ENCODE measurements at places on chromosomes 6 and 20. TPM values are rescaled to one million over a fixed set of nuclear protein-coding genes. Genes with fewer than 3 reads are reported as not detected.

The B3GAT2 gene
- 0.28 TPM for total RNA-seq

The SIRPD gene
- total RNA-seq: 0.66 TPM

The PLN gene
- 294 TPM for total RNA-seq

DNA sequence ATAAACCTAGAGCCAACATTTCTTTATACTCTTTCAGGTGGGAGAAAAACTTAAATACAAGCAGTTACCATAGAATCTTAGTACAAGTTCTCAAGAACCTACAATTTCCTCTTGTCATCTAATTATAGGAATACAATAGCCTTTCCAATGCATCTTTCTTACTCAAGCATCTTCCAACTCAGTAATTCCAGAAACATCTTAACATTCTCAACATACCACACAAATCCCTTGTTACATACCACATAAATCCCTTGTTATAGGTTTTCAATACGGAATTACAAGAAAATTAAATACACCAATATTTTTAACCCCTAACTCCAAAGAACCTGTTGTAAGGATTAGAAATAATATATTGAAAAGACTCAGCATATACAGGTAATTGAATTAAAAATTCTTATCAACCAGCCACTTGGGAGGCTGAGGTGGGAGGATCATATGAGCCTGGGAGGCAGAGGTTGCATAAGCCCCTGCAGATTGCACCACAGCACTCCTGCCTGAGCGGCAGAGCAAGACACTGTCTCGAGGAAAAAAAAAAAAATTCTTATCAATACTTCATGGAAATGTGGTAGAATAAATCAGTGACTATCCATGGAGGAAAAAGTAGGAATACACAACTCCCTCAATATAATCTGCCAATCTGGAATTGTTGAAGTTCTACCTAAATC lies 127.5 kb upstream of the CCDC28A start:
- H3K36me3 ChIP-seq: no peaks in the 10 kb centered on the region
- H3K27me3 ChIP-seq: no peaks in the 10 kb centered on the region
- no peak overlapping the region for H3K4me3 ChIP-seq

DNA sequence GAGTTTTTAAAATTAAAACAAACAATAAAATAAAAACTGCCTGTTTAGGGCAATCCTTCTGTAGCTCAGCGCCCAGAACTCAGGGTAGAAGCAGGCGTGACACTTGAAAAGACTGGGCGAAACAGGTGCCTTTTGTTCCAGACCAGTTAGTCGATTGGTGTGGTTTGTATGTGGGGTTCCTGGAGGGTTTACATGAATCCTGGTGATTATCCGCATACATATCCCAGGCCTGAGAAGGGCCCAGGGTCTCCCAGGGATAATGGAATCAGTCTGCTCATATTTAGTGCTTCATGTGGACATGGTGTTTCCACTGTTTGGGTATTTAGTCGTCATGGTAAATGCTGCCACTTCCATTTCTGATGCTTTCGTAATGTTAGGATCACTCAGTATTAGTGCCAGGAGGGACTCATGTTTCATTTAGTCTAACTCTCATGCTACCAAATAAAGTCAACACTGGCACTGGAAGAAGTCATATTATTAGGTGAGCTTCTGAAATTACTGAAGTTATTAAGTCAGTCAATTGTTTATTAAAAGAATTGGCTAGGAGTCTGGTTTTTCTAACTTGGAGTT lies 116.5 kb downstream of the SAMD5 start:
- H3K4me3 ChIP-seq: no peak overlapping the region
- no peaks in the 10 kb centered on the region for H3K27me3 ChIP-seq
- DNase-seq: no peak
- no peaks in the 10 kb centered on the region for H3K36me3 ChIP-seq
- H3K27ac ChIP-seq: no peak overlapping the region

GRCh38 chr6:40349123-40349900 lies 237.9 kb downstream of the LRFN2 start:
- peaks cover 5% of the 10 kb centered on the region for H3K4me1 ChIP-seq
- H3K4me3 ChIP-seq: no peak overlapping the region
- H3K36me3 ChIP-seq: no peaks in the 10 kb centered on the region
- peaks cover 5% of the 10 kb centered on the region for H3K27me3 ChIP-seq

DNA sequence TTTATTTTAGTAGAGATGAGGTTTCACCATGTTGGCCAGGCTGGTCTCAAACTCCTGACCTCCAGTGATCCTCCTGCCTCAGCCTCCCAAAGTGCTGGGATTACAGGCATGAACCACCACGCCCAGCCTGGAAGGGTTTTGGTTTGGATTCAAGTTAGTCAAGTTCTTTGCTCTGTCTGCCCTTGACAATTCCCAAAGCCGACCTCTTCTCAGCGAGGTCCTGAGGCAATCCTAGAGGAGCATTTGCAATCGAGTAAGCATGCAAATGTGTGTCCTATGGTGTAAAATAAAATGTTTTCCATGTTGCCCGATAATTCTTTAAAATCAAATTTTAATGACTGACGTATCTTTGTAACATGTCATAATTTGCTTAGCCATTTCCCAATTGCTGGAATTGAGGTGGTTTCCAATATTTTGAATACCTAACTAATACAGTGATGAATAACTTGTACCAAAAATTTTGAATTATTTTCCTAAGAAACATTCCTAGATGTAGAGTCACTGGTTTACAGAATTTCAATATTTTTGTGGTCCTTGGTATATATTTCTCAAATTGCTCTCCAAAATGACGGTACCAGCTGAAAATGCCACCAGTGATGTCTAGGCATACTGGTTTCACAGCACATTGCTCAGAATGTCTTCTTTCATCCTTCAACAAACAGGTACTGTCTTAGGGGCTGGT lies 38.7 kb downstream of the GTF2H5 start:
- no peaks in the 10 kb centered on the region for H3K36me3 ChIP-seq
- no peak for DNase-seq
- no peak overlapping the region for H3K27ac ChIP-seq

GRCh38 chr20:41135187-41135887 lies 2.0 kb upstream of the PLCG1 start:
- DNase-seq: no peak
- no peaks in the 10 kb centered on the region for H3K27me3 ChIP-seq
- no peaks in the 10 kb centered on the region for H3K36me3 ChIP-seq
- H3K27ac ChIP-seq: no peak overlapping the region

DNA sequence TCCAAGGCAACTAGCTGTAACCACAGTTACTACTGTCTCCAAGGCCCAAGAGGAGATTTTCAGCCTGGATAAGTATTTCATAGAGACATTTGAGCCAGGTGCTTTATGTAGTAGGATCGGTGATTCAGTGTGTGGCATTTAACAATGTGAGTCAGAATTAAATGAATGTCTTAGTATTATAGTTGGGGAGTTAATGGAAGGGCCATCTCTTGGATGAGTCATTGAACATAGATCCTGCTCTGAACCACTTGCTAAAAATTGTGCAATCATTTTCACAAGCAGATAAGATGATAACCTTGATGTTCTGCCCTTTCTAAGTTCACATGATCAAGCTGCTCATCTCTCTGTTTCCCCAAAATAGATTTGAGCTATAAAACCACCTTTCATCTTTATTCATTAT lies 668.9 kb upstream of the CITED2 start:
- no peak overlapping the region for H3K27ac ChIP-seq
- DNase-seq: no peak
- H3K4me3 ChIP-seq: no peak overlapping the region

DNA sequence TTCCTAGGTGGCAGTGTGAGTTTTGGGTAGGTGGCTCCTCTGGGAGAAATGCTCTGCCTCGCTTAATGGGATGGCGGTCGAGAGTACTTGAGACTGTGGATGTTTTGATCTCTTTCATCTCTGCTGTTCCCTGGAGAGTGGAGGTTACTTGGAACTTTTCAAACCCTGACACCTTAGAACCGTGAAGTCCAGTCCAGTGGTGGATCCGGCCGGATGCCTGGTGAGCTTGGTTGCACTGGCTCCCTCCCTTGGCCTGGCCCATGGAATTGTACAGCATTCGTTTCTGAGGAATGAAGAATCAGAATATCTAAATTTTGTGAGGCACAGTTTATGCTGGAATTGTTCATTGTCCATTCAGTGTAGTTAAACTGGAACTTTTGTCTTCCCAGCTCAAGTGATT lies 51.0 kb downstream of the CSE1L start:
- H3K27ac ChIP-seq: no peak overlapping the region
- H3K27me3 ChIP-seq: no peaks in the 10 kb centered on the region
- DNase-seq: no peak

DNA sequence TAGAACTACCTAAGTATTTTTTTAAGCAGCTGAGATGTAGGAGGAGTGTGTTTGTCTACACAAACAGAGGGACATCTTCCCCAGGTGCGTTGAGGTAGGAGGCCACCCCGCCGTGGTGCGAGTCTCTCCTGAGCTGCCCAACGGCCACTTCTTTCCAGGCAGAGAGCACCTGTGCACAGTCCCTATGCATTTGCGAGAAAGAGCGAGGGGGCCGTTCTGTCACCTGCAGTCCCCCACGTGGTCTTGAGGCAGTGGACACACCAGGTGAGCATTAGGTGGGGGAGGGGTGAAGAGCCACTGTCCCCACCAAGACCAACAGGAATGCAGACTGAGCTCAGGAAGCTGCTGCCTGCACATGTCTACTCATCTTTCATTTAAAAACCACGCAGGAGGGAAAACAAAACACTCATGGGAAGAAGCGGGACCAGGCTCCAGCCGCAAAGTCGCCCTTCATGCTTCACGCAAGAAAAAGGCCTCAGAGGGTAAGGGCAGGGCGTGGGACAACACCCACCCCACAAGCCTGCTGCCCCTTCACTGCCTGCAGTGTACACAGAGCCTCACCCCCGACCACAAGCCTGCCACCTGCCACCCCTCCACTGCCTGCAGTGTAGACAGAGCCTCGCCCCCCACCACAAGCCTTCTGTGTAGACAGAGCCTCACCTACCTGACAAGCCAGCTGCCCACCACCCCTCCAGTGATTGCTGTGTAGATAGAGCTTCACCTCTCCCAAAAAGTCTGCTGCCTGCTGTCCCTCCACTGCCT lies 142.0 kb downstream of the DLL1 start:
- H3K36me3 ChIP-seq: no peaks in the 10 kb centered on the region
- no peak overlapping the region for H3K4me3 ChIP-seq
- peak; percentile 55 for DNase-seq
- H3K27ac ChIP-seq: no peak overlapping the region
- no peaks in the 10 kb centered on the region for H3K27me3 ChIP-seq

GRCh38 chr6:35569011-35569461 lies 56.3 kb upstream of the TULP1 start:
- no peaks in the 10 kb centered on the region for H3K27me3 ChIP-seq
- H3K36me3 ChIP-seq: no peaks in the 10 kb centered on the region
- no peak overlapping the region for H3K27ac ChIP-seq
- no peaks in the 10 kb centered on the region for H3K4me1 ChIP-seq
- no peak overlapping the region for H3K4me3 ChIP-seq
- DNase-seq: peak; percentile 80

DNA sequence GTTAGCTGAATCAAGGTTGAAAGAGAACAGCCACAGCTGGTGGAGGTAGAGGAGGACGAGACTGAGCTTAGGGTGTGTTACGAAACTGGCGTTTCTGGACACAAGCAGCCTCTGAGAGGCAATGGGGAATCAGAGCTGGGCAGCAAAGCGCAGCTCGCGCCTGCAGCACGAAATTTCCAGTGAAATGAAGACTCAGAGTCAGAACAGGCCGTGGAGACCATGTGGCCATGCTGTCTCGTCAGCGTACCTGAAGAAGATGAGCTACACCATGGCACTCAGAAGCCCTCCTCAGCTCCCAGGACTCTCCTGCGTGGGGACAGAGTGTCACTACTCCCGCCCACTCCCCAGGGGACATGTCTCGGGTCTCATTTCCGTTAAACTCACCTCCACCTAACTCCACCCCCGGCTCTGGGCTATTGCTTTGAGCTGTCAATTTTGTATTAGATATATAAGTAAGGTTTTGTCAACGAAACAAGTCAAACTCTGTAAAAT lies 256.9 kb downstream of the ERMARD start:
- H3K4me1 ChIP-seq: no peaks in the 10 kb centered on the region
- no peaks in the 10 kb centered on the region for H3K27me3 ChIP-seq
- no peak overlapping the region for H3K4me3 ChIP-seq
- no peaks in the 10 kb centered on the region for H3K36me3 ChIP-seq

DNA sequence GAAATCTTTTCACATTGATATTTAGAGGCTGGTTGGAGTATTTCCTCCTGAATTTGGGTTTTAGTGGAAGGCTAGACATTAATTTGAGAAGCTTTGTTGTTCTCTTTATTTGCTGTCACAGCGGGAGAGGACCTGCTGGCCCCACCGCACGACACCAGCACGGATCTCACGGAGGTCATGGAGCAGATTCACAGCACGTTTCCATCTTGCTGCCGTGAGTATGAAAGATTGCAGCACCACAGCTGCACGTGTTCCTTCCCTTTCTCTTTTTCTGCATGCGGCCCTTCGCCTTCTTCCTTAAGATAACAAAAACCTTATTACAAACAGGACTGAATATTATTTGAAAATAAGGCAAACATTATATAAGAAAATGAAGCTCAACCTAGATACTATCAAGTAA lies 555.5 kb downstream of the UTRN start:
- H3K27ac ChIP-seq: no peak overlapping the region
- H3K27me3 ChIP-seq: no peaks in the 10 kb centered on the region
- H3K36me3 ChIP-seq: peaks cover 7% of the 10 kb centered on the region
- H3K4me1 ChIP-seq: no peaks in the 10 kb centered on the region
- no peak overlapping the region for H3K4me3 ChIP-seq

GRCh38 chr6:7050004-7050403 lies 57.8 kb upstream of the RREB1 start:
- no peaks in the 10 kb centered on the region for H3K27me3 ChIP-seq
- H3K4me1 ChIP-seq: peaks cover 10% of the 10 kb centered on the region
- DNase-seq: no peak
- no peaks in the 10 kb centered on the region for H3K36me3 ChIP-seq

- no peaks in the 10 kb centered on the region for H3K36me3 ChIP-seq
- H3K4me1 ChIP-seq: no peaks in the 10 kb centered on the region
- no peak overlapping the region for H3K4me3 ChIP-seq
- DNase-seq: no peak
These were observed 253.8 kb upstream of the PRDM1 start for GRCh38 chr6:105832313-105832761.

DNA sequence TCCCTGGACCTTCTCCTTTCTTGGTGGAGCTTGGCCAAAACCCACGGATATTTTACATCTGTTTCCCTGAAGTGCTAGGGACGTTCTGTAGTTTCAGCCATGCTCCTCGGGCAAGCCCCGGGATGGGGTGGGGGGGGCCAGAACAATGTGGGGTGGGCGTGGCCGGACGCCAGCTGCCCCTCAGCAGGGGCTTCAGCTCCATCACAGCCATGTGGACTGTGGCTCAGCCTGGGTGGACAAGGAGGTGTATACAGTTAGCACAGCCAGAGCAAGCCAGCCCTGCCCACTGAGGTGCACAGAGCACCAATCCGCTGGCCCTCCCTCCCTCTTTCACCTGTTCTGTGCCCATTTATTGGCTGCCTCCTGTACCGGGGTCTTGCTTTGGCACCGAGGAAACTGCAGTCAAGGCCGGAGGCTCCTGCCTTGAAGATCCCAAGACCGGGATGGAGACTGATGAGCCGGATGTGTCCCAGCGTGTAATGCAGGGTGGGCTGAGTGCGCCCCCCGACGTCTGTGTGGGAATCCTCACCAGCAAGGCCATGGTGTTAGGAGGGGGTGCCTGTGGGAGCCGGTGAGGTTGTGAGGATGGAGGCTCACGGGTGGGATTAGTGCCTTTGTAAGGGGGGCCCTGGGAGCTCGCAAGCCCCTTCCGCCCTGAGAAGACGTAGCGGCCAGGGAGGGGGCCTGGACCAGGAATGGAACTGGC lies 28.0 kb downstream of the FRMD1 start:
- no peaks in the 10 kb centered on the region for H3K36me3 ChIP-seq
- no peak for DNase-seq
- no peaks in the 10 kb centered on the region for H3K27me3 ChIP-seq
- H3K27ac ChIP-seq: no peak overlapping the region
- H3K4me3 ChIP-seq: no peak overlapping the region
- H3K4me1 ChIP-seq: no peaks in the 10 kb centered on the region

Measured in sigmoid colon (tissue), 7 donors.